ENCODE measurements at places on chromosomes 3 and 15.
A peak's percentile ranks its signal among the peaks of the same experiment; 100 is the strongest.

- DNase-seq, result no peak
Measured at GRCh38 chr3:52609316-52609815, 73.0 kb downstream of the UQCC5 start.

DNA sequence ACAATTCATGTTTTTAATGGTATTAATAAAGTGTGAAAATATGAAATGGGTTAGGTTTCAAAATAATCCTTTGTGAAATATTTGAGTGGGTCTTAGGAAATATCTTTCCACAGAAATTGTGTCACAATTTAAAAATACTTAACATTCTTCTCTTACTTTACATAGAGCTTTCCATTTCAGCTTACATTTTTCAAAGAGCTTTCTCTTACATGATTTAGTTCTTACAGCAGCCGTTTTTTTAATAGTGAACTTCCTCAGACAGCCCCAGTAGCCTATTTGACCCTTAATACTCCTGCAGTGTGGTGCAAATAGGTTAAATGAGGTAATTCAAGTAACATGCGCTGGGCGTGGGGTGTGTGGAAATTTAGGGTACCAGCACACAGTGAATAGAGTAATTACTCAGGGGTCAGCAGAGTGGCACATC is 21.8 kb downstream of the P2RY12 start:
- no peak for DNase-seq

DNA sequence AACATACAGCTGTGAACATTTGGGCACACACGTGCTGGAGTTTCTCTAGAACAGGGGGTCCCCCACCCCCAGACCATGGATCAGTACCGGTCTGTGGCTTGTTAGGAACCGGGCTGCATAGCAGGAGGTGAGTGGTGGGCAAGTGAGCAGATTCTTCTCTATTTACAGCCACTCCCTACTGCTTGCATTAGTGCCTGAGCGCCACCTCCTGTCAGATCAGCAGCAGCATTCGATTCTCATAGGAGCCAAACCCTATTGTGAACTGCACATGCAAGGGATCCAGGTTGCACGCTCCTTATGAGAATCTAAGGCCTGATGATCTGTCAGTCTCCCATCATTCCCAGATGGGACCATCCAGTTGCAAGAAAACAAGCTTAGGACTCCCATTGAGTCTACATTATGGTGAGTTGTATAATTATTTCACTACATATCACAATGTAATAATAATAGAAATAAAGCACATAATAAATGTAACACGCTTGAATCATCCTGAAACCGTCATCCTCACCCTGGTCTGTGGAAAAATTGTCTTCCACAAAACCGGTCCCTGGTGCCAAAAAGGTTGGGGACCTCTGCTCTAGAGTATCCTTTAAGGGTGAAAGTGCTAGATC is 25.8 kb downstream of the CHRM5 start:
- no peak for DNase-seq

GRCh38 chr3:62187022-62187431 is 186.3 kb downstream of the FEZF2 start:
- peak; percentile 1 for DNase-seq

- DNase-seq, result no peak
Measured at GRCh38 chr3:126955004-126955790, 27.7 kb upstream of the PLXNA1 start.

DNA sequence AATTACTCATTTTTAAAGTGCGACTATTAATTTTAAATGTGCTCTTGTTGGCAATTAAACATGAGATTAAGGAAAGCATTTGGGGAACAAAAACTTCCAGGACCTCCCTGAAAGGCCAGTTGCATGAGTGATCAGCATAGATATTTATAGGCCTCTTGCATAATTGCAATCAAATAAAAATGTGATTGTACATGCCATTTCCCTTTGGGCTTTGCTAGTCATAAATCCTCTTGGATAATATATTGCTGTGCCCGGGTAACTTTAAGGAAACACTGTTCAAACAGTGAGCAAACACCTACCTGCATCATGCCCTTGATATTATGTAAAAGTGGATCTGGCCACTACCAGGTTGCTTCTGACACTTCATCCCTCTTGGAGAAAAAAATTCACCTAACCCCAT is 239.1 kb downstream of the MCTP2 start:
- no peak for DNase-seq

DNA sequence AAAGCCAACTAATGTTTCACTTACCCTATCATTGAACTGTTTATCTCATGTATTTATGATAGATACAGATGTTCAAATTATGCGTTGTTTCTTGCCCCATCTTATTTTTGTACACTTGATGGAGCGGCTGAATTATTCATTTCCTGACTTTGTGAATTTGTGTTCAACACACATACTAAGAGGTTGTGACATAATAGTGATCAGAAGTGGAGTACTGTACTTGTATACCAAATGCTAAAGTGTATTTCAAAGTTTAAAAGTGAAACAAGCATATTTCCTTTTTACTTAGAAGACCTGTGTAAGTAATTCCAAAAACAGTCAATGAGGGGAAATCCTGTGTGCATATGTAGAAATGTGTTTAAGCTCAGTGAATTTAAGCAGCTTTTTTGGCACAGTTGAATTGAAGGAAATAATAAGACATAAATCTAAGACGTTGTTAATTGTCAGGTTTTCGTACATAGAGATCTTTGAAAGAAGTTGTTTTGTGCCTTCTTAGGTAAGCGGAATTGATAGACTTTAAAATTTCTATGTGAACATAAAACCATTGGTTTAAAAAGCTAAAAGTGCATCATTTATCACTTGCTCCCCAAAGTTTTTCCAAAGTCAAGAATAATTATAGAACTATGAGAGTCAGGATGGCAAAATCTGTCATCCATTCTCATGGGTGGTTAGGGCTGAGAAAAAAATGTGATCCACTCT is 1.9 kb downstream of the NFKBIZ start:
- no peak for DNase-seq

DNA sequence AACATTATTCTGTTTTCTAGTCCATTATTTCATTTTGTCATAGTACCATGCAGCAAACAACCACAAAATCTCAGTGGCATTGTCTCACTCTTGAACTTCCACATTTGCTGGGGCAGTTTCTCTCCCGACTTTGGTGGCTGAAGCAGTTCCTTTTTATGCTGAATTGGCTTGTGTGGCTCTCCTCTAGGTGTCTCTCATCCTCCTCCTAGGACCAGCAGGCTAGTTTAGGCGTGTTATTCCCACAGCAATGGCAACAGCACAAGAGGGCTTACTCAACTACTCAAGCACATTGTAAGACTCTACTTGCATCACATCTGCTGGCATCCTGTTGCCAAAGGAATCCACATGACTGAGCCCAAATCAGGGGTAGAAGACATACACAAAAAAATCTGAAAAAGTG is 201.8 kb upstream of the KCNH8 start:
- peak; percentile 4 for DNase-seq

DNA sequence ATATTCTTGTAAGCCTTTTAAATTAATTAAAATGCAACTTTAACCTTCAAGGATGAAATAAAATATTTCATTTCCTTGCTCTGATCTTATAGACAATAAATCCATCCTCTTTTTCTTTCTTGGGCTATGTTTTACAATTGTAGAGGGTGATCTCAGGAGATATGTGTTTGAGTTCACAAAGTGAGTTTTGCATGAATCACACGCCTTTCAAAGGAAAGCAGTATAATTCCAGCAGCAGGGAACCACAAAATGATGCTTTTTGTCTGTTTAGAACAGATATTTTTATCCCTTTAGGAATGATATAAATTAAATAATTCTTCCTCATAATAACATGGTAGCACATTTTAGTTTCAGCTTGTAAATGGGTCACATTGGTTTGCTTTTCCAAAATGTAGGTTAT is 191.2 kb downstream of the SEMA6D start:
- DNase-seq, result no peak

GRCh38 chr3:197001972-197002700 is 27.5 kb downstream of the MELTF start:
- no peak for DNase-seq

GRCh38 chr3:16474216-16474615 is 39.3 kb downstream of the RFTN1 start:
- no peak for DNase-seq

- DNase-seq, result no peak
Measured at GRCh38 chr3:2041931-2042330, 56.7 kb upstream of the CNTN4 start.

DNA sequence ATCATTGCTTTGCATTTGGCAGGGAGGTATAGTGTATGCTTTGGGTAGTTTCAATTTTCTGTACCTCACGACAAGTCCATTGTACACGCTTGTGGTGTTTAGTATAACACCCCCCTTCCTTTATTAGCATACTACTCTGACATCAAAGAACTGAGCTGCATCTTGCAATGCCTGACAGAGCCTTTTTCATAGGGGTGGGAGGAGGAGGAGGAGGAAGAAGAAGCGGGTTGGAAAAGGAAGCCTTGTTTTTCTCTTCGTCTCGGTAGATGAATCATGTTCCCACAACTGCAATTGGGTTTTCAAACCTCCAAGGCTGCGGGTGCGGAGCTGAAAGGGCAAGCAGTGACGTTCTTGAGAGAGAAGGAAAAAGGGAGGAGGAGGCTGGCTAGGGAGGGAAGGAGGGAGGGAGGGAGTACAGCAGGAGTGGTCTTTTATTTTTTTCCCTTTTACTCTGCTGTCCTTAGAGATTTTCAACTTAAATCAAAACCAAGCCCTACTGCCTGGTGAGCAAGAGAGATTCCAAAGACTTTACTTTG is 175.7 kb downstream of the KLHL25 start:
- no peak for DNase-seq

DNA sequence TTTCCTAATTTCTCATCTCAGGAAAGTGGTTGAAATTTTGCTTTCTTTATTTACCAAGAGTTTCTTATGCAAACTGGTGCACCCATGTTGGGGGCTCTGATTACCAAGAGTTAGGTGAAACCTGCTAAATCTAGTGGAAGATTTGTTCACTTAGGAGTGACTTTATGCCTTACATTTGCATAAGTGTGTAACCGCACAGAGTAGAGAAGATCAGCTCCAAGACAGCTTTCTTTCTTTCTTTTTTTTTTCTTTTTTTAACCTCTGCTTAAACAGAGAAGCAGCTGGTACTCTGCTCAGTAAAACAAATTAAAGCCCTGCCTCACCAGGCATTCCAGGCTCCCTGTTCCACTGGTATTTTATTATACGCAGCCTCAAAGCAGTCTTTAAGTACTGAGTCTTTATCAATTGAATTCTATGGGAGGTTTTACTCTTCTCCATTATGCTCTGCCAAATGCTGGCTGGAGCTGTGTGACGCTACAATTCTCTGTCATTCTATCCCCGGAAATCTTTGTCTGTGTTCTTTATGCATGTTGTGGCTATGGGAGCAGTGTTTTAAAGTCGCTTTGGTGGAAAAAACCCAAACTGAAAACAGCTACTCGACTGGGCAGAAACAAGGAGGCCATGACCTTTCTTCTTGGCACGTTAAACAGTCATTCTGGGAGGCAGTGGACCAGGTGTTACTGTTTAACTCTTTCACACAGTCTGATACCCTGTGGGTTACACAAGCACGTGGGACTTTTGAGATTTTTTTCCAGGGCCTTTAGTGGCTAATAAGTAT is 55.2 kb upstream of the GBE1 start:
- DNase-seq, result no peak

GRCh38 chr3:151156618-151157216 is 46.3 kb downstream of the GPR171 start:
- DNase-seq, result peak; percentile 55

DNA sequence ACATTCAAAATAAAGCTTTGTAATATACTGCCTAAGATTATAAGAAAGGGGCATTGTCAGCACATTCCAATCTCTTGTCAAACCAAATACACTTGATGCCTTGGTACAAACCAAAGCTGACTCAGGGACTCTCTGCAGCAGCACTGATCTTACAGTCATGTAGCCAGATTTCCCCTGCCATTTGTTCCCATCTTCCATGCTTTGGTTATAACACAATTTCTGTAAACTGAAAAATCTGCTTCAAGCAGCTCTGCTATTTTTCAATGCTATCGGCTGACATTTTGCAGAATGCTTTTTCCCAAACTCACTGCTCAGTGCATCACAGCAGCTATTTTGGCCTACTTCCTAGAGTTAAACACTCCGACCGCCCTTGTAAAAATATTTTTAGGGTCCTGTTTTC is 18.2 kb downstream of the PLOD2 start:
- no peak for DNase-seq

DNA sequence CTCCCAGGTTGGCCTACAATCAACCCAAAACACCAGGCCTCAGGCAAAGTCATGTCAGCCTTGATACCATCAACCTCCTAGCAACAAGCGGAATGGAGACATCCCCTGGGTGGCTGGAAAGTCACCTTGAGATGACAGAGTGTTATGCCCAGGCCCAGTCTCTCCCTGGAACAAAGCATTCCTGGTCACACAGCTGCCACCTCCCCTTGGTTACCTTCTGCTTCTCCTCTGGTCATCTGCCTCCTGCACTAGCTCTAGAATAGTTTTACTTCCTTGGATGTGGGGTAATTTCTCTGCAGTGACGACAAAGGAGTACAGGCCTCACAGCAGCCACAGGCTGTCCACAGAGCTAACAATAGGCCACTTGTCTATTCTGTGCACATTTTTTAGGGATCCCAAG is 114.9 kb downstream of the RFTN1 start:
- DNase-seq, result no peak

GRCh38 chr3:46812237-46812791 is 50.9 kb downstream of the MYL3 start:
- no peak for DNase-seq
